ENCODE measurements at places on chromosomes 7 and 10.

DNA sequence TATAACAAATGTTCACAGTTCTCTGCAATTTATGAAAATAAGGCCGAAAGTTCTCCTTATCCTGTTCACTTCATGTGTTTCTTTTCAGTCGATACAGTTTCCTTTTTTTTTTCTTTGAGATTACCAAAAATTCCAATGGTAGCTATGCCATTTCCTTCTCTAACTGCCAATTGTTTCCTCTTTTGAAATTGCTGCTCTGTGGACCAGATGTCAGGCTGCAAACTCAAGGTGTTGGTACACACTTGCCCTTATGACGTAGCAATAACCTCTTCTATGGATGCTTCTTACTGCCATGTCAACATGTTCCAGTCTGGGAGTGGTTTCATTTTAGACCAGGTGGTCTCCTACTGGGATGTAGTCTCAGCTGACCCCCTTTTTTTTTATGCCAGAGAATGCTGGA lies 52.9 kb downstream of the CASD1 start:
- DNase-seq, result no peak

- DNase-seq, result no peak
These were observed 27.1 kb upstream of the CC2D2B start for GRCh38 chr10:95880704-95881103.

DNA sequence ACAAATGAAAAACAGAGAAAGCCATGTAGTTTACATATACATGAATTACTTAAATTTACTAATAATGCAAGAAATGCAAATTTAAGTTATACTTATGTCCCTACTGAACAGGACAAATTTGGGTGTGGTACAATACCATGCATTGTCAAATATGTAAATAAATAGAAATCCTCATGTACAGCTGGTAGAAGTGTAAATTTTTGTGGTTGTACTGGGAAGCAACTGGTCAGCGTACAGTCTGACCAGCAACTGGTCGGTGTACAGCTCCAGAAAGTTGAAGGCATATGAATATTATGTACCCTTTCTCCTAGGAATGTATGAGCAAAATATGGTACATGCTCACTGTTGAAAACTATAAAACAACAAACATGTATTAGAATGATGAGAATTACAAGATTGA lies 93.9 kb upstream of the TMEM106B start:
- DNase-seq, result no peak

DNA sequence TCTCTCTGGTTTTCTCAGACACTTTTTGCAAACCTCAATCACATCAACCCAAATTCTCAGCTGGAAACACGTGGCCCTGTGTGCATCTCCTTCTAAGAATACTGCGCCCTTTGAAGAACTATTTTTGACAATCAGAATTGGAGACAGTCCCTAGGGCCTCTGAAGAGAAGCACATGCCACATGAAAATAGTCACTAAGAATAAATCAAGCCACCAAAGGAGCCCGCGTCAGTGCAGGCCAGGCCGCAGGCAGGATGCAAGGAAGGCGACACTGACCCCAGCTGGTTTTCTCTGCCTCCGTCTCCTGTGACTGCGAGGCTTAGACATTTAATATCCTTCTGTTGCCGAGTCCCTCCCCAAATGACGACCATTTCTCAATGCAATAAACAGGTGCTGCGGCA lies 88.0 kb upstream of the ADAM12 start:
- DNase-seq, result no peak
